ENCODE measurements at places on chromosomes 5 and 9. TPM values are rescaled to one million over a fixed set of nuclear protein-coding genes. Genes with fewer than 3 reads are reported as not detected.

The DOCK8 gene
- total RNA-seq, result 0.36 TPM

The LOX gene
- 22.4 TPM for total RNA-seq

The PCDHB7 gene
- total RNA-seq, result 0.45 TPM

The GPR150 gene
- 0.19 TPM for total RNA-seq

The TPM2 gene
- total RNA-seq, result 316 TPM

The PCDHGB5 gene
- 14.3 TPM for total RNA-seq

The PRLR gene
- total RNA-seq, result not detected

The CYLC2 gene
- total RNA-seq, result not detected

The ADRB2 gene
- 3.2 TPM for total RNA-seq

The DNAJC21 gene
- total RNA-seq, result 29.1 TPM

The GABRA1 gene
- total RNA-seq, result not detected

The RELL2 gene
- 2.4 TPM for total RNA-seq

The LMAN2 gene
- total RNA-seq, result 355 TPM

The PPP2CA gene
- 88.2 TPM for total RNA-seq

The IFNA2 gene
- total RNA-seq, result not detected

The ARSI gene
- total RNA-seq, result 0.09 TPM

The MRPL36 gene
- 58.5 TPM for total RNA-seq

The ZNF608 gene
- 9.7 TPM for total RNA-seq

The SLC25A2 gene
- total RNA-seq, result 0.09 TPM

Data from endothelial cell of coronary artery (primary cell).